Activated CD8-positive, alpha-beta T cell treated with anti-CD3 and anti-CD28 coated beads for 36 hours (primary cell): ENCODE measurements at places on chromosomes 2 and 18. TPM values are rescaled to one million over a fixed set of nuclear protein-coding genes. Genes with fewer than 3 reads are reported as not detected.

- no peaks in the 10 kb centered on the region for H3K4me1 ChIP-seq
- H3K27ac ChIP-seq, result no peak overlapping the region
- H3K27me3 ChIP-seq, result no peaks in the 10 kb centered on the region
- no peak for DNase-seq
Measured at GRCh38 chr2:217409949-217410680, 550.3 kb upstream of the TNP1 start.

- no peaks in the 10 kb centered on the region for H3K27me3 ChIP-seq
- no peaks in the 10 kb centered on the region for H3K36me3 ChIP-seq
- H3K4me1 ChIP-seq, result no peaks in the 10 kb centered on the region
- DNase-seq, result no peak
- H3K4me3 ChIP-seq, result no peak overlapping the region
- H3K27ac ChIP-seq, result no peak overlapping the region
Measured at GRCh38 chr2:99571954-99572353, 82.1 kb upstream of the REV1 start.

The CXCR2 gene
- 0.27 TPM for total RNA-seq

The PAIP2B gene
- 3.4 TPM for total RNA-seq

DNA sequence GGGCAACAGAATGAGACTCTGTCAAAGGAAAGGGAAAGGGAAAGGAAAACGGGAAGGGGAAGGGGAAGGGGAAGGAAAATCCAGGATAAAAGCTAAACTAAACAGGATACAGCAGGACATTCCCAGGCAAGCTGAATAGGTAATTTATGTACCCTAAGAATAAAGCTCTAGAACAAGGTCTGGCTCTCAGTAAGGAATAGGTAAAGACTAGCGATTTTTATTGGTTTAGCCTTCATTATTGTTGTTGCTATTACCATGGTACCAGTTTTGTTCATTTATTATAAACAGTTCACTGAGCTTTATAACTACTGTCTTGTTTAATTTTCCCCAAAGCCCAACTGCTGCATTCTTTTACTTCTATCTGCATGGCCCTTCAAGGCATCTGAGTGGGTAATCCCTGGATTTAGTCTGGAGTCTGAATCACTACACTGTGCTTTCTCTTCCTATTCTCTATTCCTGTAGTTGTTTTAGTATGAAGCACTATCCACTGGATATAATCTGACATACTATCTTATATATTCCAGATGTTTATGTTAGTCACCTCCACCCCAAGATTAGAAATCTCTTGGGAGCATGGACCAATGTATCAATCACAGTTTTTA lies 127.1 kb upstream of the TANK start:
- peaks cover 5% of the 10 kb centered on the region for H3K4me1 ChIP-seq
- peaks cover 3% of the 10 kb centered on the region for H3K27me3 ChIP-seq
- no peak overlapping the region for H3K4me3 ChIP-seq
- no peak overlapping the region for H3K27ac ChIP-seq
- H3K36me3 ChIP-seq, result no peaks in the 10 kb centered on the region

GRCh38 chr2:197740200-197740599 lies 35.0 kb downstream of the MARS2 start:
- H3K4me1 ChIP-seq, result no peaks in the 10 kb centered on the region
- H3K27ac ChIP-seq, result no peak overlapping the region
- no peak overlapping the region for H3K4me3 ChIP-seq
- H3K27me3 ChIP-seq, result peaks cover 13% of the 10 kb centered on the region
- H3K36me3 ChIP-seq, result no peaks in the 10 kb centered on the region
